ENCODE measurements at places on chromosomes 3 and 15.

- DNase-seq: peak; percentile 37
Measured at GRCh38 chr3:159236321-159236720, 434.5 kb downstream of the MFSD1 start.

- no peak for DNase-seq
Measured at GRCh38 chr15:65395567-65396202, 17.9 kb upstream of the IGDCC3 start.

DNA sequence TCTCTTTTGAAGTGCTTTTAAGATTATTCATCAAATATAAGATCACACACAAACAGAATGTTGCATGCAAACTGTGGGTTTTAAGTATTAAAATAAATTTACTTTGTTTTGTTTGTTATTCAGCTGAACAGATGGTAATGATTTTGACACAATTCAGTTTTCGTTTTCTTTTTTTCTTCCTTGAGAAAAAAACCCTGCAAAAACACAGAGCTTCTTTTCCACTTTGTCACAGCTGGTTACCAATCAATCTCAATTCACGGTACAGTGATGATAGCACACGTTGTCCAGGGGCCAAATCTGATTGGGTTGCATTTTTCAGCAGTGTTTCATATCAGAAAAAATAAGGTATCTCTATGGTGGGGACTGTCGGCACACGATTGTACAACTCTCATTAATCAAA is 473.6 kb downstream of the ROBO2 start:
- peak; percentile 18 for DNase-seq

- DNase-seq: no peak
Measured at GRCh38 chr3:35787936-35788335, 148.6 kb downstream of the ARPP21 start.

DNA sequence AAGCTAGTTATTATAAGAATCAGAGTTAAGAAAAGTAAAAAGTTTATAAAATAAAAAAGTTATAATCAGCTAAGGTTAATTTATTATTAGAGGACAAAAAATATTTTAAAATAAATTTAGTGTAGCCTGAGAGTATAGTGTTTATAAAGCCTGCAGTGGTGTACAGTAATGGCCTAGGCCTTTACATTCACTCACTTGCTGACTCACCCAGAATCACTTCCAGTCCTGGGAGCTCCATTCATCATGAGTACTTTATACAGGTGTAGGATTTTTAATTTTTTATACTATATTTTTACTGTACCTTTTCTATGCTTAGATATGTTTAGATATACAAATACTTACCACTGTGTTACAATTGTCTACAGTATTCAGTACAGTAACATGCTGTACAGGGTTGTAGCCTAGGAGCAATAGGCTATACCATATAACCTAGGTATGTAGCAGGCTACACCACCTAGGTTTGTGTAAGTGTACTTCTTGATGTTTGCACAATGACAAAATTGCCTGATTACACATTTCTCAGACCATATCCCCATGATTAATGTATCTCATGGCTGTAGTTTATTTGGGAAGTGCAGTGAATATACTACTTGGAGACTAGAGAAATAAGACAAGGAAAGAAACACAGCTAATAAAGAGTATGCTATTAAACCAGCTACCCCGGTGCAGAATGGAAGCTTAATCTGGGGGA is 101.9 kb upstream of the GALNT15 start:
- DNase-seq: peak; percentile 68

- no peak for DNase-seq
Measured at GRCh38 chr3:99084156-99084555, 182.7 kb upstream of the DCBLD2 start.

DNA sequence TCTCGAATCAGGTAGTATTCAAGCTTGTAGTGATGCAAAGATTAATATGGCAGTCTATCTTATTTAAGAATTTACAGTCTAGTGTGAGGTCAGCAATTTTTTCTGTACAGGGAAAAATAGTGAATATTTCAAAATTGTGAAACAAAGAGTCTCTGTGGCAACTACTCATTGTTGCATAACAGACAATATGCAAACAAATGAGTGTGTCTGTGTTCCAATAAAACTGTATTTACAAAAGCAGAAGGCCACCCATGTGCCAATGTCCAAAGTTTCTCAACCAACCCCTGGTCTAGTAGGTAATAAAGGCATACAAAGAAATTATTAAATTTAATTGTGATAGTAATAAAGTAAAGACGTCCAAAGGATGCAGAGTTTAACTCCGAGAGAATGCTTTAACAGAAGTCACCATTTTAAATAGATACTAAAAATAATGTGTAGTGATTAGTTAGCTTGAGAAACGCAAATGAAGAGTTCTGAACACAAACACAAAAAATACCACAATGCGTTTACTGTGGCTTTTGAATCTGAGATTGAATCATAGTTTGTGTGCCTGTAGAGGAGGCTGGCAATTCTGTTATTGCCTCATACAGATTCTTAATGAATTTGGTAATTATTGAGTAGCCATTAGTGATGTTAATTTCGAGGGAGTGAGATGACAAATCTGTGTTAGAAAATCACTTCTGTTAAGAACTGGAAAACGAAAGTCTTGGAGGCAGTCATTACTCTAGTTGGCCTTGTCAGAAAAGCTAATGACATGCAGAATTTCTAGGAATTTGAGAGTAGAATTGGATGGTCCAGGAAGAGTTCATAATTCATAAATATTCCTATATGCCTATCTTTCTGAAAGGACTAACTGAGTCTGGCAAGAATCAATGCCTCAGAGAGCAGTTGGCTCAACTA is 48.7 kb downstream of the CADM2 start:
- no peak for DNase-seq

GRCh38 chr3:50554553-50554952 is 13.0 kb downstream of the C3orf18 start:
- DNase-seq: no peak

DNA sequence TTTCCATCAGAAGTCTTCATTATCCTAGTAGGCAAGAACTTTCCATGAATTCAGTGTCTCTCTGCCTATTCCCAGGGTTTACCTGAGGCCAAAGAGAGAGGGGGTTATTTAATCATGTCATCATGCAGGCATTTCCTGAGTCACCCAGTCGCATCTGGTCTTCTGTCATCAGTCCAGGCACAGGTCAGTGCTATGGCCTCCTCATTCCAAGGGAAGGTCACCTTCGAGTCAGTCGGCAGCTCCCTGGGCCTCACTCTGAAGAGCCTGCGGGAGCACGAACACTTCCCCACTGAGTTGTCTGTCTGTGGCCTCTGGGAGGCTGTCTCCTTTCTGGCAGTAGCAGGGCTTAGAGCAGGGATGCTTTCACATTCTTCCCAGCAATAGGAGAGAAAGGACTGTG is 26.2 kb upstream of the LRTM1 start:
- peak; percentile 85 for DNase-seq

DNA sequence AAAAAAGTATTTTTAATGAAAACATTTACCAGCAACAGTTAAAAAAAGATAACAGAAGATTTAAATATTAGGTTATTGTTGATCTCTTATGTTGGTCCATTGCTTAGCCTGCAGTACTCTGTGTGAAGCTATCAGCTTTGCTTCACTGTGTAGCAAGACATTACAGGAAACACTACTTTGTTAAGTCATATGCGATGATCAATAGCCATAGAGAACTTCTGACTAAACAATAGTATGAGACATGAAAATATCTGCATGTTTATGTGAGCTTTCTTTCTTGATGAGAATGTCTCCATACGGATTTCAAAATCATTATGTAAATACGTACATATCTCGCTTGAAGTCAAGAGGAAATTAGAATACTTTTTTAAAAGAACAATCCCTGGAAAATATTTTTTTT is 27.0 kb upstream of the CAPN3 start:
- DNase-seq: peak; percentile 64

- no peak for DNase-seq
Measured at GRCh38 chr15:92580521-92580920, 75.1 kb downstream of the FAM174B start.

DNA sequence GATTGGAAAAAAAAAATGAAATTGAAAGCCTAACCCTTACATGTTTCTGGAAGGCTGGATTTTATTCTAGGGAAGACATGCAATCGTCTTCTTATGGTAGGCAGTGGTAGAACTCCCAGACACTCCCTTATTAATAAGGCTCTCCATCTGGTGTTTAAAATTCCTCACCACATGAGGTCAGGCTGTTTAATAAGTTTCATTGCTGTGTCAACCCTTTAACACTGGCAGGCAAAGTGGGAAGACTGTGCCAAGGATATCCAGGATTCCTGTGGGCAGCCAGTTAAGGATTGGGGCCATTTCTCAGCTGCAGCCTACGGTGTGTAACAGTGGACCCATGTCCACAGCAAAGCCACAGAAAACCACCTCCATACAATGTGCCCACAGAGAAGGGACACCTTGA is 225.5 kb upstream of the CHRM5 start:
- peak; percentile 17 for DNase-seq

GRCh38 chr15:78619022-78619950 is 1.5 kb downstream of the CHRNA3 start:
- no peak for DNase-seq

- DNase-seq: no peak
Measured at GRCh38 chr15:26126070-26126469, 262.9 kb upstream of the ATP10A start.

GRCh38 chr15:33448961-33449606 is 138.3 kb downstream of the RYR3 start:
- DNase-seq: no peak

DNA sequence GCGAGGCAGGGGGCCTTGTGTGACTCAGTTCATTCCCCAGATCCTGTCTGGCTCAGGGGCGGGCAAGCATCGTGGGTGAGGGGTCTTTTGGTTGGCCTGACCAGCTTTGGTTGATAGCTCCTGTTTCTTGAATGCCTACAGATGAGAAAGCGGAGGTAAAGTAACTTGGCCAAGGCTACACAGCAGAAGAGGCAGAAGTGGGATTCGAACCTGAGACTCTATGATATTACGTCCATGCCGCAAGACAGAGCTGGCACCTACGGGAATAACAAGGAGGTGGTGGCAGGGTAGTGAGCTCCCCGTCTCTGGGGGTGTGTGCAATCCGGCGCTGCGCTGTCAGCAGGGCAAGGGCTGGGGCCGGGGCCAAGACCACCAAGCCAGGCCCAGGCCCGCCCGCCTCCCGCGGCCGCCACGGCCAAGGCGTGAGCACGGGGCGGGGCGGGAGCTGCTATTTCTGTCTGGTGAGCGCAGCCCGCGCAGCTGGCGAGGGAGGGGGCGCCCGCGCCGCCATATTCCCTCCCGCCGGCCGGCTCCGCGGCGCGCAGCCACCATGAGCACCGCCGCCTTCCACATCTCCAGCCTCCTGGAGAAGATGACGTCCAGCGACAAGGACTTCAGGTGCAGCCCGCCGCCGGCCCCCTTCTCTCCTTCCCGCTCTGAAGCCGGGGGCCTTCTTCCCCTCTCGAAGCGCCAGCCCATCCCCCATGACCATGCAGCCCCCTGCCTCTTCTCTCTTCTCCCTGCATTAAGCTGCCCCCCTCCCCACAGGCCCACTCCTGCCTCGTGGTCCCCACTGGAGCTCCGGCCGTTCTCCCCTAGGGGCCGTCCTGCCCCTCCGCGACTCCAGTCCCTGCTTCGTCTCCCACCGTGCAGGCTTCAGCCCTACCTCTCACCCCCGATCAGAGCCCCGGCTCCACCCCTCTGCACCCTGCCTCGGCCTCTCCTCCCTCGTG is at the start of gene CAND2:
CAND2 (plus strand) TSS at position 510 of the 953 bp plus-strand sequence; CDS start at position 551, 41 bp downstream.
- peak; percentile 36 for DNase-seq

DNA sequence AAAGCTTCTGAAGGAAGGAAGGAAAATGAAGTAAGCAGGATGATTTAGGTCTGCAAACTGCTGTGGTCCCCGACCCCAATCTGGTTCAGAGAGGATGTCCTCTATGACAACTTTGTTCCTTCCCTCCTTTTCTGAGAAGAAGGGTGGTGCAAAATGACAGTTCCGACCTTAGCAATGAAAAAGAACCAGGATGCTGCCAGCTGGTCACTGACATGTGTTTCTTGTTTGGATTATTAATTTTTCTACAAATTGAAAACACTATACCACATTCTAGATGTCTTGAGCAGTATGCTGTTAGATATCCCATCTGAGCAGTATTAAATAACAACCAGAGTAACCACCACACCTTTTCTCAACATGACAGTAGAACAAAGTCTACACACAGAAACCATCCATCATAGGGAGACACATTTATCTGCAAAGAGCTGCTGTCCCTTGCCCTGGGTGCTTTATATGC is 27.5 kb downstream of the CDCP1 start:
- no peak for DNase-seq

DNA sequence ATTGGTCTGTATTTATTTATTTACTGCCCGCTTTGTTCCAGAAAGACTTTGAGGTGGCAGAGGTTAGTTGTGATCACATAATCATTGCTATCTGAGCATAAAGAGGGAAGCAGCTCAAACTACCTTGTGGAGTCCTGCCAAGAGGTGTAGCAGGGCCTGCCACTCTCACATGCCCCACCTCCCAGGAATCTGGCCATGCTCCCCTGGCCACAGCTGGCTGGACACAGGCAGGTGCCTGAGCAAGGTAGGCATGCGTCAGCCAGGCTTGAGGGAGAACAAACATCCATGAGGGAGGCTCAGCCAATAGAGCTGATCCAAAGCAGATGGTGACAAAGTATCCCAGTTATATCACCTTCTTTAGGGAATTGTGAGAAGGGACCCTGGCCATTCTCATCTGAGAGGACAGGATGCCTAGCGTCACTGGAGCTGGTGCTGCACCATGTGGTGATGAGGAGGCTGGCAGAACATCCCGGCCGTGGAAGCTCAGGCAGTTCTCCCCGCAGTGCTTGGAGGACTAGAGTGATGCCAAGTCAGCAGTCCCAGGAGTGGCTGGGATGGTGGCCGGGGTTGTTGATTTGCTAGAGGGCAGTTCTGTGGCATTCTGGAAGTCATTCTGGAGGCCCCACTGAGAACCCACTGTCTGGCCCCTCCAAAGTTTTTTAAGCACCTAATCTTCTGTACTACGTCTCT is 6.8 kb upstream of the POLG start:
- DNase-seq: no peak

- no peak for DNase-seq
Measured at GRCh38 chr15:92324101-92324963, 69.3 kb upstream of the ST8SIA2 start.

GRCh38 chr3:30641416-30642251 is 35.2 kb downstream of the TGFBR2 start:
- DNase-seq: no peak

DNA sequence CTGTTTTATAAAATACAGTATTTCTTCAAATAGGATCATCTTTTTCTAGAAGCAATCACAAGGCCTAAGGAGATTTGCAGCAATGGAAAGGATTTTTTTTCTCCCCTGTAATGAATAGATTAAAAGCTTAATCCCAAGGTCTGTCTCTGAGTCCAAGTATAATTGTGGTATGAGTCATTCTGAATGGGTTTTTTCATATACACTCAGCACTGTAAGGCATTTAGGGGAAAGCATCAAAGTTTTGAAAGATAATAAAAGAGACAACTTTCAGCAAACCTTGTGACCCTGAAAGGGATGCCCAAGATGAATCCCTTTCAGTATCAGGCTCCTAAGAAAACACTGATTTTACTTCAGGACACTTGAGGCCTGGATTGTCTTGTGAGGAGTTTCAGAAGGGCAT is 23.3 kb upstream of the LARS2 start:
- DNase-seq: peak; percentile 43

DNA sequence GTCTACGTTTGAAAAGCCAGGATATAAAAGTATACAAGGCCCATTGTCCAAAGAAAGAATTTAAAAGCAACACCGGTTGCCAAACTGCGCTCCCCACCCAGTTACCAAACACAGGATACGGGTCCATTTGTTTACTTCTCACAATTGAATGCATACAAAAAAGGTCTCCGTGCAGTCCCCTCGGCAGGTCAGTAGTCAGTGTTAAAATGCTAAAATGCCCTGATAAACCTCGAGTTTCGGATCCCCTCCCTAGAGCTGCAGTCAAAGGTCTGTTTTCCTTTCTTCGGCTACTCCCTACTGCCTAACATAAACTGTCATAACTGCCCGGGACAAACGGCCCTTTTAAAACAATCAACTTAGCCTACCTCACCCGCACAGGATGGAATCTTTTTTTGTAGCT is 534.6 kb downstream of the FOXP1 start:
- DNase-seq: no peak

- DNase-seq: no peak
Measured at GRCh38 chr3:124360155-124360554, 368.2 kb upstream of the ROPN1 start.
